Activated T-helper 17 cell treated with anti-CD3 and anti-CD28 coated beads, Interleukin-2, amount 50 U/mL, for 72 hours (primary cell): ENCODE measurements at places on chromosomes 16 and 17.

DNA sequence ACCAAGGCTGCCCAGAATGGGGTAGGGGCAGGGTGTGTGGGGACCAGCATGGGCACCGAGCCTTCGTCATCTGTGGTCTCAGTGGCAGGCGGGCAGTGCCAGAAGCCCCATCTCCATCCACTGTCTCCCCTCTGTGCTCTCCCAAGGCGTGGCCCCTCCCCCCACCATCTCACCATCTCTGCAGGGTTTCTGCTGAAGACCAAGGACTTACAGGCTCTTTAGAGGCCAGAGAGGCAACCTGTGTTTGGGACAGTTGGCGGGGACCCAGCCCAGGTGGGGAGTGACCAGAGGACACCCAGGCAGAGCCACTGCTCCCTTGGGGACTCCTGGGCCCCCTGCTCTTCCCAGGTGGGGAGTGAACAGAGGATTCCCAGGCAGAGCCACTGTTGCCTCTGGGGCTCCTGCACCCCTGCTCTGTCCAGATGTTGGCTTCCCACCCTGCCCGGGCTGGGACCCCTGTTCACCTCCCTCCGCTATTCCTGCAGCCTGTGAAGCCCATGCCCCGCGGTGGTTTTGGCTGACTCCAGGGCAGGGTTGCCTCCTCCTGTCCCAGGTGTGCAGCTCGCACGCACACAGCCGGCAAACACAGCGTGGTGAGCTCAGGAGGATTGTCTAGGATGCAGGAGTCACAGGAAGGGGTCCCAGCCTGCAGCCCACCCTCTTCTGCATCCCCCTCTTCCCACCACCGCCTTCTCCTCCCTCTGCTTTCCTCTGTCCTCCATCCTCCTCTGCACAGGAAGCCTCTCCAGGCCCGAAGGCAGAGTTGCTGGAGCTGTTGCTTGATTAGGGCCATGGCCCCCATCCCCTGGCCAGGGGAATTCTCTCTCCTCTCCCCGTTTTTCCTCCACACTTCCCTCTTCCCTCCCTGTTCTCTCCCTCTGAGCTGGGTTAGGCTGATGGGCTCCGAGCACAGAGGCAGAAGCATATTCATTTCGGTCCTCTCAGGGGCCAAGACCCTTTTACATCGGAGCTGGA, 45.0 kb downstream of the SLC7A5 start:
- no peaks in the 10 kb centered on the region for H3K36me3 ChIP-seq
- H3K27me3 ChIP-seq: no peaks in the 10 kb centered on the region
- H3K4me1 ChIP-seq: no peaks in the 10 kb centered on the region
- H3K4me3 ChIP-seq: no peak overlapping the region

DNA sequence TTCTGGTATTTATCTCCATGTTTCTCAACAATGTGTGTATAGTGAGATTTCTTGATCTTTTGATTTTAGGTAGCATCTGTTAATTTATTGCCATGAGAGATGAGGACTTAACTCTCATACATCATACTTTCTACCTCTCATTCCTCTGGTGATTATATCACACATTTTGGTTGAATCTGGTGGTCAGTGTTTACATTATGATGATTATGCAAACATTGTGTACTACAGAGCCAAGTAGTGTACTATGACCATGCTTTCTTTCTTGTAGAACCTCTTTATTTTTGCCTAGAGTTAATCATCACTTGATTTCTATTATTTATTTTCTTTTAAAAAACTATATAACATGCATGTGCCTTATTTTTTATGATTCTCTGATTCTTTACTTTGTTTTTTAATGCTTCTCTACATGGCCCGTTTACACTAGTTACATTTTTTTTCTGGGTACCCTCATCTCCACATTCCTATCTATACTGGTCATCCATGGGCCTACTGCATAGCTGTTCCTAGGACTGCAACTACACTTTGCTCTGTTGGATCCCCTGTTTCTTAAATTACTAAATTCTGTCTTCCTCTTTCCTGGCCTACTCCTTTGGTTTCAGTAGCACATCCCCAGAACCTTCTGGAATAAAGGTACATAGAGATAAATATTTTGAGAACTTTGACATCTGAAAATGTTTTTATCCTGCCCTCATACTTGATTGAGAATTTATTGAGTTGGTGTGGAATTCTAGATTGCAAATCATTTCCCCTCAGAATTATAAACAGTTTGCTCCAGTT, 63.0 kb upstream of the LRRC37A3 start:
- H3K4me1 ChIP-seq: peaks cover 38% of the 10 kb centered on the region
- no peaks in the 10 kb centered on the region for H3K27me3 ChIP-seq
- H3K27ac ChIP-seq: peak overlapping the region; percentile 29
- no peak overlapping the region for H3K4me3 ChIP-seq

DNA sequence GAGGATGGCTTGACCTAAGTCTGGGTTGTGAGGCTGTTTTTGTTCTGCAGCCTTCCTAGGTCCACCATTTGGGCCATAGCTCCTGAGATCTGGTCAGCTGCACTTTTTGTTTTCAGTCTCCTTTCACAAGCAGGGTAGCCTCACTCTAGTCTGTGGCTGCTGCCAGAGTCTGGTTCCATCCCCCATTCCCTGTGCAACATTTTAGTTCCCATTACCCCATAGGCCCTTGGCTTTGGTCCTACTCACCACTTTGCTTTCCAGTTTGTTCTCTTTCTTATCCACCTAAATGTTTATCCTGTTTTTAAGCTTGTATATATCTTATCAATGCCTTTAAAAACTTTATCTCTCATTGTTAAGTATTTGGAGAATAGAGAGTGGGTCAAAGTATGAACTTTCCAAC, 6.5 kb upstream of the XYLT2 start:
- no peak overlapping the region for H3K4me3 ChIP-seq
- H3K4me1 ChIP-seq: no peaks in the 10 kb centered on the region
- no peaks in the 10 kb centered on the region for H3K36me3 ChIP-seq
- no peak overlapping the region for H3K27ac ChIP-seq
- ATAC-seq: no peak

DNA sequence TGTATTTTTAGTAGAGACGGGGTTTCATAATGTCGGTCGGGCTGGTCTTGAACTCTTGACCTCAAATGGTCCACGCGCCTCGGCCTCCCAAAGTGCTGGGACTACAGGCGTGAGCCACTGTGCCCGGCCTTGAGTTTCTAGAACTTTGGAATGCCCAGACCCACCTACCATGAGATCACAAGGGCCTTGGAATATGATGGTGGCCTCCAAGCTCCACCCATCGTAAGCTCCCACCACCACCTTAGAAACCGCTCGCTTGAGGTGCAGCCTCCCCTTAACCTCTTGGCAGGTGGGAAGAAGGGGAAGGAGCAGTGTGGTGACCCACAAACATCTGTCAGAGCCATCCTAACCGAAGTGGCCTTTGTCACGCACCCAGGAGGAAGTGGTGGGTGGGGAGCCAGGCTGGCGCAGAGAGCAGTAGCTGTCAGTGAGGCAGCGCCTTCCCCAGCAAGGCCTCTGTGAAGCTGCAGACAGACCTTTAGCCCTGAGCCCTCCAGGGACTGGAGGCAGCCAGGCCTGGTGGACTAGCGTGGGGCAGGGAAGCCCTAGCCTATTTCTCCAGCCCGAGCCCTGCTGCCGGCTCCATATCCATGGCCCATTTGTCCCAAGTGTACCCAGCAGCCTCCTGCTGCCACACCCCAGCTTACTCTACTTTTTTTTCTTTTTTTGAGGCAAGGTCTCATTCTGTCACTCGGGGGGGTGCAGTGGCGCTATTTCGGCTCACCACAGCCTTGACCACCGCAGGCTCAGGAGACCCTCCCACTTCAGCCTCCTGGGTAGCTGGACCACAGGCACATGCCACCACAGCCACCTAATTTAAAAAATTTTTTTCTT, 13.1 kb upstream of the SEPHS2 start:
- peaks cover 9% of the 10 kb centered on the region for H3K36me3 ChIP-seq
- peak; percentile 98 for ATAC-seq
- no peaks in the 10 kb centered on the region for H3K27me3 ChIP-seq
- H3K4me1 ChIP-seq: peaks cover 24% of the 10 kb centered on the region

GRCh38 chr17:74201250-74201649, 2.2 kb upstream of the RPL38 start:
- no peak overlapping the region for H3K27ac ChIP-seq
- H3K4me1 ChIP-seq: peaks cover 22% of the 10 kb centered on the region
- no peak overlapping the region for H3K4me3 ChIP-seq

DNA sequence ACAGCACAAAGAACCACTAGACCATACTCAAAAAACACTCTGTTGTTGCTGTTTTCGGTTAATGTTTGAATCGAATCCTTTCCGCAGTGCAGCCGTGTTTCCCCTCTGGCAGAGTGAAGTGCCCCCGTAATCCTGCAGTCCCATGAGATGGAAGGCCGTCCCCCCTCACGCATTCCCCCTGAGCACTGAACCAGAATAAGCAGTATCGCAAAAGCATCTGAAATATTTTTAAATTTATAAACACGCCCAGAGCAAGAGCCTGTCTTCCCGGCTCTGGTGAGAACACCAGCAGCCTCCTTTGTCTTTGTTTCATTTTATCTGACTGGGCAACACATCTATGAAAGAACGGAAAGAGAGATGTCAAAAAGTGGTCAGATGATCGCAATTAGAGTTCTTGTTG, 121.0 kb upstream of the ADAMTS18 start:
- ATAC-seq: no peak
- H3K4me1 ChIP-seq: no peaks in the 10 kb centered on the region

GRCh38 chr16:4846901-4847773, at the start of the genes GLYR1 and UBN1:
Gene GLYR1, minus strand, starts transcription at chr16:4847288. Its CDS starts 23 bp downstream, at chr16:4847265.
Gene UBN1, plus strand, starts transcription at chr16:4847481. Its CDS starts 5,437 bp downstream, at chr16:4852918.
- peak; percentile 95 for ATAC-seq
- H3K4me3 ChIP-seq: peak within 1 kb of the TSS; percentile 86
- H3K27me3 ChIP-seq: no peaks in the 10 kb centered on the region
- H3K36me3 ChIP-seq: peaks cover 46% of the 10 kb centered on the region

GRCh38 chr16:16059160-16059559, 109.7 kb downstream of the ABCC1 start:
- ATAC-seq: no peak
- H3K4me3 ChIP-seq: no peak overlapping the region
- H3K27me3 ChIP-seq: no peaks in the 10 kb centered on the region
- H3K36me3 ChIP-seq: peaks cover 92% of the 10 kb centered on the region

DNA sequence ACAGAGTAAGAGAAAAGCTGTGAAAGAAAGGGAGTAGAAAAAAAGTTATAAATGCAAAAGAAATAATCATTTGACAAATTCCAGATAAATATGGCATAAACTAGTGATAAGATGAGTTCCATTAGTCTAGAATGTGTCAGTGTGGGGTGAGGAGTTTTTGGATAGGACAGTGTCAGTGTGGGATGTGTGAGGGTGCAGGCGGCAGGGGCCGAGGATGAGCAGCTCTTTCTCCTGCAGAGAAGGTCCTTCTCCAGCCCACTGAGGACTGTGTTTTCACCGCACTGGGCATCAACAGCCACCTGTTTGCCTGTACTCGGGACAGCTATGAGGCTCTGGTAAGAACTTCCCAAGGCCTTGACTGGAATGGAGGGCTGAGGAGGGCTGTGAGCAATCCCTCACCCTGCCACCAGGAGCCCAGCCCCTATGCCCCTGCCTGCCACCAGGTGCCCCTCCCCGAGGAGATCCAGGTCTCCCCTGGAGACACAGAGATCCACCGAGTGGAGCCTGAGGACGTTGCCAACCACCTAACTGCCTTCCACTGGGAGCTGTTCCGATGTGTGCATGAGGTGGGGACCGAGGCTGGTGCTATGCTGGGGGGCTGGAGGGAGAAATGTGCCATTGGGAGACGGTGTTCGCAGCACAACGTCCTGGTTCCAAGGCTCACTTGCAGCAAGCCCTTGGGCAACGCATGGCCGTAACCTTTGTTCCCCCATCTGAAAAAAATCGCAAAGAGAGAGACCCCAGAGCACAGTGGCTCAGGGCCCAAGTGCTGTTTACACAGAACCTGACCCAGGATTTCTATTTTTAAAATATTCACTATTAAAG, 13.1 kb downstream of the RAPGEFL1 start:
- H3K4me3 ChIP-seq: peak overlapping the region; percentile 87
- peak; percentile 27 for ATAC-seq
- no peak overlapping the region for H3K27ac ChIP-seq
- H3K27me3 ChIP-seq: no peaks in the 10 kb centered on the region
- no peaks in the 10 kb centered on the region for H3K4me1 ChIP-seq

- no peak for ATAC-seq
- H3K4me3 ChIP-seq: no peak overlapping the region
- peaks cover 27% of the 10 kb centered on the region for H3K4me1 ChIP-seq
Observed at GRCh38 chr17:73588301-73588846, 55.9 kb downstream of the SDK2 start.

DNA sequence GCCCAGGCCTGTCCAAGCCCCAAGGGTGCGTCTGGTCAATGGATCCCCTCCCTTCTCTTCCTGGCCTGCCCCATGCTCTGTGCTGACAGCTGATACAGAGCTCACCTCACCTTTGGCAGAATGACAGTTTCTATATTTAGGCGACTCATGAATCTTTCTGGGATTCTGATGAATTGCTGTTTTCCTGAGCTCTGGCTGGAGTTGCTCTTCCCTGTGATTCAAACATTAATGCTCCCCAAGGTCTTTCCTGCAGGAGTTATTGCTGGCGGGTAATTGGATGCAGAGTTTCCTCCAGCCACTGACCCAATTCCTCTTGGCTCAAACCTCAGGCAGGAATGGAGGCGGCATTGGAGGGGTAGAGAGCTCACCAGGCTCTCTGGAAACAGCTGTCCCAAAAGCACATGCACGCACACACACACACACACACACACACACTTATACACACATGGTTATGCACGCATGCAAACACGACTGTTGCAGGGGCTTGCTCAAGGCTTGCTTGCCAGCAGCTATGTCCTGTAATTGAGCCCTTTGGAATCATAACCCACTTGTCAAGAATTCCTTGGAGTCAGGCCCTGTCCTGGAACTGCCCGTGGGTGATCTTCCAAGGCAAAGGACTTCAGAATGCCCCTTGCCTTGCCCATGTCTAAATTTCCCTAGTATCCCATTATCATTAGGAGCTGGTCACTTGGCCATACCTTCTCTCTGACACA, 128.8 kb downstream of the ASIC2 start:
- no peaks in the 10 kb centered on the region for H3K4me1 ChIP-seq
- ATAC-seq: no peak
- H3K27ac ChIP-seq: no peak overlapping the region
- no peak overlapping the region for H3K4me3 ChIP-seq
- H3K27me3 ChIP-seq: peaks cover 35% of the 10 kb centered on the region

DNA sequence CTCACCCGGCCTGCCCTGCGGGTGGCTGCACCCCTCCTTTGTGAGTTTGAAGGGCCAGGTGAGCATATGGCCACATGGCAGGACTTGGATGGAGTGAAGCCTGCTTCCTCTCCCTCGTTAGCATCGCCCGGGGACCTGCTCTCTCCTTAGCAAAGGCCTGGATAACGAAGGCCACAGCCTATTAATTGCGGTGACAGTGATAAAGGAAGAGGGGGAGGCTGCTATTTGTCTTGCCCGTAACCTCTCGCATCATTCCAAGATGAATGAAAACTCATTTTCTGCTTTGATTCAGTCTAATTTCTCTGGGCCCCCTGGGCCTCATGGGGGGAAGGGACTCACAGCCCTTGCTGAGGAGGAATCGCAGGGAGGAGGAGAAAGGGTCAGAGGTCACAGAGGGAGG, 68.5 kb upstream of the LHX1 start:
- H3K4me3 ChIP-seq: no peak overlapping the region
- peaks cover 9% of the 10 kb centered on the region for H3K27me3 ChIP-seq
- no peak overlapping the region for H3K27ac ChIP-seq
- H3K36me3 ChIP-seq: no peaks in the 10 kb centered on the region
- ATAC-seq: no peak
